BJ (cell line): ENCODE measurements at places on chromosomes 7 and 10.

- no peak for DNase-seq
Measured at GRCh38 chr10:114045136-114046086, 1.7 kb downstream of the ADRB1 start.

GRCh38 chr7:137898839-137899721, 52.3 kb upstream of the DGKI start:
- DNase-seq: no peak

GRCh38 chr10:14093730-14094484, 236.8 kb downstream of the FRMD4A start:
- DNase-seq: no peak

DNA sequence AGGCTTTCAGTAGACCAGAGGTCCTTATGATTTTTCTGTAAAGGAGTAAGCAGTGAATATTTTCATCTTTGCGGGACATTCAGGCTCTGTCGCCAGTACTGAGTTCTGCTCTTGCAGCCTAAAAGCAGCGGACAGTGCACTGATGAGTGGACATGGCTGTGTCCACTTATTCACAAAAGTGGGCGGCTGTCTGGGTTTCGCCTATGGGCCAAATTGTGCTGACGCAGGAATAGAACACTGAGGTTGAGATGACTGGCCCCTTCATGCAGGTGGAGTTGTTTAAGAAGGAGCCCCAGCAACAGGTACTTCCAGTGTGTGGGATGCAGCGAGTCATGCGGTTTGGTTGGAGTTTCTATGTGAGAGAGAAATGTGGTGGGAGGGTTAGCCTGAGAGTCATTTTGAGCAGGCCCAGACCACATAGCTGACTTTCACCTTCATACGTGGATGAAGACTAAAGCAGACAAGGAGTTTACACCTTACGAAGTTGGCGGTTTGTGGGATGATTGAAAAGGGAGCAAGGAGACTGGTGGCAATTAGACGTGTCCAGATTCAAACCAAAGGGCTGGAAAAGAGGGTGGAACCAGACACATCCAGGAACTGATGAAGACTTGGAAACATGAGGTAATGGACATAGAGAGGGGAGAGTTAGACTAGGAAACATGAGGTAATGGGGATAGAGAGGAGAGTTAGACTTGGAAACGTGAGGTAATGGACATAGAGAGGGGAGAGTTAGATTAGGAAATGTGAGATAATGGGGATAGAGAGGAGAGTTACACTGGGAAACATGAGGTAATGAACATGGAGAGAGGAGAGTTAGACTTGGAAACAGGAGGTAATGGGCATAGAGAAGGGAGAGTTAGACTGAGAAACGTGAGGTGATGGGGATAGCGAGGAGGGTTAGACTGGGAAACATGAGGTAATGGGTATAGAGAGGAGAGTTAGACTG, 38.2 kb downstream of the WDR37 start:
- DNase-seq: no peak
